SIG-M5 (cell line): ENCODE measurements at places on chromosomes 7 and 10.

DNA sequence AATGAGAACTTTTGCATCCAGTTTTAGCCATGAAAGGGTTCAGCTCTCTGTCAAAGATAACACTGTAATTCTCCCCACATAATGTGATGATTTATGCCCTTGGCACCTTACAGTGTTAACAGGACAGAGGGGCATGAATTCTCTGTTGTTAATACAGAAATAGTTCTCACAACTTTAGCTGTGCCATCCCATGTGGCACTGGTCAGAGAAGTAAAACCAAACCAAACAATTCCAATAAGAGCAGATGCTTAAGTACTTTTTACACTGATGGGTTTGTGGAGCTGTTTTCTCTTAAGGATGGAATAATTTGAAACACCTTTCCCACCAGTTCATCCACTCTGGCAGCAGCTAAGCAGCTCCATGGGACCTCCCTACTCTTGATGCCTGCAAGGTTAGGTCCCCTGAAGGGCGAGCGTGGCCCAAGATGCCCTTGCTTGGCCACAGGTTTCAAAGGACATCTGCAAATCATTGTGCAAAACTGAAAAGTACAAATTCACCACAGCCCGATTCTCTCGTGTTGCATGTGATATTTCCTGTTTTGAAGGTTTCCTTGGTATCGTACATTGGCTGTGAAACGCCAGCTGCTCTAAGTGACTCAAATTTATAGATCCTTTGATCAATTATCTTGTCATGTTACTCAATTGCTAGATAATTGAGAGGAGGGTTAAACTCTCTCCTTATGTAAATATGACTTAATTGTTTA lies 82.5 kb upstream of the CREB5 start:
- no peak for DNase-seq

DNA sequence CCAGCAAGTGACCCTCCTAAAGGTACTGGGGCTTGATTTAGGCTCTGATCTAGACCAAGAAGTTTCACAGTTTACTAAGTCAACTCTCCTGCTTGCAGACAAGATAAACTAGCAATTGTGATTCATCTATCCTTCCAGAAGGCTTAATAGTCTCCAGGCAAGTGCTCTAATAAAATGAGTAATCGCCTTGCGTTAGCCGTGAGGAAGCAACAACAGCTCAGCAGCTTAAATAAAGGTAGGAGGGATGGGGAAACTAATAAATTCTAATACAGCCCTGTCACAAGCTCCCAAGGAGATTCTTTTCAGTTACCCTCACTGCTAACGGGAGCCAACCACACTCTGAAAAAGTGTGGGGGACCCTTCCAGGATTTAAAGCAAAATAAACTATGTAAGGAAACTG lies 48.4 kb downstream of the FRMD4A start:
- DNase-seq, result no peak

GRCh38 chr10:125062914-125063230 lies 97.5 kb downstream of the CTBP2 start:
- no peak for DNase-seq

DNA sequence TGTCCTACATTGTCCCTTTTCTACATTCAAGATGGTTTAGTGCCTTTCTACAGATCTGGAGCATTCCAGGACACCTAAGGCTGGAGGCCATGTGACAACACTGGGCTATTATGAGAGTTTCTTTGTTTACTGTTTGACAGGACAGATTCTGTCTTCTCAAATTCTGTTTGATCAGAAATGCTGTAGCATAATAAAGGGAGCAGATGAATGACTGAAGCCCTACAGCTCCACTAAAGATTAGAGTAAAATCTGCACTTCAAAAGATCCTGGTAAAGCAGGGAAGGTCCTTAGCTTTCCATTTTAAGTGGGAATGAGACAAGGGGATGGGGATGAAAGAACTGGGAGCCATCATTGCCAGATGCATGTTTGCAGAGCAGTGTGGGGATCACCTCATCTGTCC lies 38.4 kb downstream of the TMEM229A start:
- no peak for DNase-seq

DNA sequence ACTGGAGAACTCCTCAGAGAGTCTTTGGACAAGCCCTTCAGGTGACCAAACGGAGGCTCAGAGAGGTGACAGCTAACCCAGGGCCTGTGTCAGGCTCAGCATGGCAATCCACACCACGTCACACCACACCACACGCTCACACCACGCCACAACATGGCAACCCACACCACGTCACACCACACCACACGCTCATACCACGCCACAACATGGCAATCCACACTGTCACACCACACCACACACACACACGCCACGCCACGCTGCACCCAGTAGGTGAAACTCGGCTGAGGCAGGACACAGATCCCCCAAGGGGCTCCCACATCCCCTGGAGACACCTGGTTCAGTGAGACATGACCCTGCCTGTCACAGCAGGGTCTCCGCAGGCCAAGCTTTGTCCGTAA lies 107.3 kb downstream of the PDGFA start:
- DNase-seq, result no peak

DNA sequence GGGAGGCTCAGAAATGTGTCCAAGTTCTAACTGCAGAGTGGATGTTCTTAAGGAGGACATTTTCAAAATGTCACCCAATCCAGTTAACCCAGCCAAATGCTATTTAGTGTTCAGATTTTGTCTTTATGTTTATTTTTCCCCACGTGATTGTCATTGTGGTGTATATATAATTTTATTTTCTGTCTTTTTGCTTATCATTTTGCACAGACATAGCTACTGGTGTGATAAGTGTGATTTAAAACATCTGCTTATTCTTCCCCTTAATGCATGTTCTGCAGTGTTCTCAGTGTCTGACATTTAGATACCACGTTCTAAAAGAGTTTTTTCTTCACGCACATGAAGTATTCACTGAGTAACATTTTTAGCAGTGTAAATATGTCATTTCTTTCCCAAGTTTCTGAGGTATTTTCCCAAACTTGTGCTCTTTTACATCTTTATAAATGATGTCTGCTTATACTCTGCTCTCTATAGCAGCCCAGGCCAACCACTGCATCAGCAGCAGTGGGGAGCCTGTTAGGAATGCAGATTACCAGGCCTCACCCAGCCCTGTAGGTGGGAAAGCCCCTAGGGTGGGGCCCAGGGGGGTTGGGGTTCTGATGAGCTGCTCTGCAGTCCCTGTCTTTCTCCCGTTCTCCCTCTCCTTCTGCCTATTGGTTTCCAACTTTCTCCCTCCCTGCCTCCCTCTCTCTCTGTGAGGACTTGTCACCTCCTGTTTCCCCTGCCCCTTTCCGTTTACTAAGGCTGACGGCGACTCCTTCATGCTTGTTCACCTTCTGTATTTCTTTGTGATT lies 20.8 kb downstream of the ADCY1 start:
- DNase-seq, result no peak

DNA sequence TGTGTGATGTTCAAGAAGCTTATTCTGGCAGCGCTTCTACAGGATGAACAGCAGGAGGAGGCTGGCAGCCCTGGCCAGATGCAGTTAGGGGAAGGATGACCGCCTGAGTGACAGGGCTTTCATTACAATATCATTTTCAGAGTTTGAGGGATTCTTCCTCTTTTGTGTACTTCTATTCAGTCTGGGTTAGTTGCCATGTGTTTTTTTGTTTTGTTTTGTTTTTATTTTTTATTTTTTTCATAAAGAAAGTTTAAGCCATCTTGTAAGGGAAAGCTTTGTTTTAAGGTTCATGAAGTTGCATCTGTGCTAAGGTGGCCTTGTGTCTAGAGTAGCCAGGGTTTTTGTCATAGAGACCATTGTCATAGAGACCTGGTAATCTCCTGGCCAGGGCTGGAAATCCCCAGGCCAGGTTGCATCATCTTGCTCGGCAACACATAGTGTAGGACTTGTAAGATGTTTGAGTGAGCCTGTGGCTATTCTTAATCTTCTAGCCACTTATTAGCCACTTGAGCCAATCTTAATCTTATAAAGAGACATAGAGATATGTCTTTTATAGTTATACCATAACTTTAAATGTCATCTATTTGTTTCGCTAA lies 230.5 kb upstream of the TMEM229A start:
- DNase-seq, result no peak

GRCh38 chr10:43817368-43817767 lies 168.7 kb upstream of the ZNF32 start:
- DNase-seq, result no peak
